ENCODE measurements at places on chromosomes 6 and 20.

- DNase-seq, result no peak
Observed at GRCh38 chr20:63148696-63149095, 67.2 kb downstream of the YTHDF1 start.

- DNase-seq, result no peak
Observed at GRCh38 chr20:8829256-8829655, 239.6 kb upstream of the PLCB4 start.

- no peak for DNase-seq
Observed at GRCh38 chr20:18743665-18744440, 69.7 kb upstream of the SCP2D1 start.

DNA sequence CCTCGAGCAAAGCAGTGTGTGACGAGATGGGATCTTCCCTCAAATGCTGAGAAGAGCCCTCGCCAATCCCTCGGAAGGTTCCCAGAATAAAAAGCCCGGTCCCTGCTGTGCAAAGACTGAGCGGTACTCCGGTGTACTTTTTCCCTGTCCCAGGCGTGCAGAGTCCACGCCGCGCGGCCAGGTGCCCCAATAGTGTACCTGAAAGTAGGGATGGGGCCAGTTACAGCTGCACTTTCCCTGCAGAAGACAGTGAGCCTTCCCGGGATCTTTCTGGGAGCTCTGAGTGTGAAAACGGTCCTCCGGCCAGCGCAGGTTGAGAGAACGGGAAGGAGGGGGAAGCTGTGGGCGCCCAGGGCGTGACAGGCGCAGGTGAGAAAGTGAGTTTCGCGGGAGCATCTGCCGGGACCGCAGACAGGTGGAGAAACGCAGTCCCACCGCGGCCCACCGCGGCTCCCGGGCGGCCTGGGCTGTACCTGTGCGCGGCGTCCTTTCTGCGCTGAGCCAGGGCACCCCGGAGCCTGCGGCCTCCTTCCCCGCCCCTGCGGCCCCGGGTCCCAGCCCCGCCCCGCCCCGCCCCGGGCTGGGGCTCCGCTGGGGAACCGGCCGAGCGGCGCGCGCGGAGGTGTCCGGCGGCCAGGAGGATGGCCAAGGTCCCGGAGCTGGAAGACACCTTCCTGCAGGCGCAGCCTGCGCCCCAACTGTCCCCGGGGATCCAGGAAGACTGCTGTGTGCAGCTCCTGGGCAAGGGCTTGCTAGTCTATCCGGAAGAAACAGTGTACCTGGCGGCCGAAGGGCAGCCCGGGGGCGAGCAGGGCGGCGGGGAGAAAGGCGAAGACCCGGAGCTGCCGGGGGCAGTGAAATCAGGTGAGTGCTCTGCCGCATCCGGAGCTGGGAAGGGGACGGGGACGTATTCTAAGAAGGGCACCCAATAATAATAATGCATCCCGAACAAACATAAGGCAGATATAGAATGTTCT is at the start of gene RFX6:
Gene RFX6, plus strand, starts transcription at position 608 of the 977 bp plus-strand sequence. Its CDS starts 34 bp downstream, at position 642.
- DNase-seq, result no peak

DNA sequence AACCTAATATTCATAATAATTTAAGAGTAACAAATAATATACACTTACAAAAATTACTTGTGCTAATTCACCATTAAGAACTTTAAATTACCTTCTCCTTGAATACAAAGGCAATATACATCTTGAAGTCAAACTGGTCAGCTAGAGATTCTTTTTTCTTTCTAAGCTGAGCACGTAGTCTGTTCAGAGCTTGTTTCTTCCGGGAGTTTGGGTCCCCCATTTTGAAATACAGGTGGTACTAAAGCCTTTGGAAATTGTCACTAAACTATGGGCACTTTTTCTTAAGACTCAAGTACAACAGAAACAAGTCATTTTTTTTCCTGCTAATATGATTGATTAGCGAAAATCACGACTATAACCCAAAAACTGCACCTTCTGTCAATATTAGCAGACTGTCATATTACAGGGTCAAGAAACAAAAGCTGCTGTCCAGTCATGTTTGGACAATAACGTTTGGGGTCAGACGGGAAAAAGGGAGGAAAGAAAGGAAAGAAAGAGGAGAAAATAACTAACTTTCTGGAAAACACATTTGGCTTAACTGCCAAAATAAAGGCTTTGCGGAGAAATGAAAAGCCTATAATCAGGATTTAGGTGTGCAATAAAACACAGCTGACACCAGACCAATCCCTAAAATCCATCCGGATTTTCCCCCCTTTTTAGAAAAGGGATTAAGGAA is 367 bp downstream of the C6orf62 start:
- DNase-seq, result no peak

DNA sequence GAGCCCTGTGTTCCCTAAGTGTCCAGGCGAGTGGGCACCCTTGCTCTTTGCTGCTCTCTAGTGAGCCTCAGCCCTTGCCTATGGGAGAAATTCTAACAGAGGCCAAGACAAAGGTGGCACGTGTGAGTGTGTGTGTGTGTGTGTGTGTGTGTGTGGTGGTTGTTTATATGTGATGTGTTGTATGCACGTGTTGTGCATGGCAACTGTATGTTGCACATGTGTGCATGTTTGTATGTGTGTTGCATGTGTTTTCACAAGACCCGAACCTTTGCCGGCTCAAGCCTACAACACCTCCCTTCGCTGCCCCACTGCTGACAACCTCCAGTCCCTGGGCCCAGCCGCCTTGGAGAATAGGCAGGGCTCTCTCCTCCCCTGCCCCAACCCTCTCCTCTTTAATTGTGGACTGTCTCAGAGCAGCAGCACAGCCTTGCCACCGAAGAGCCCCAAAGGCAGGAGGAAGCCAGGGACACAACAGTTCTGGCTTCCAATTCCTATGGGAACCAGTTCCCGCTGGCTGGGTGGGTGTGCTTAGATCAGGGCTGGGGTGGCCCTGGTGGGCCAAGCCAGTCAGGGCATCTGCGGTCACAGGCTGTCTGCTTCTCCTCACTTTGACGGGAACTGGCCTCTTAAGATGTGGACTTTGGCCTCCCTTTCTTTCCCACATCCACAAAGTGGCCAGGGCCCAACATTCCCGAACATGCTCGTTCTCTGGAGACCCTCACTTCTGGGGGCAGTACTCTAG is 2.7 kb downstream of the KCNK16 start:
- no peak for DNase-seq

- DNase-seq, result no peak
Observed at GRCh38 chr6:7649037-7649810, 59.2 kb downstream of the SNRNP48 start.

DNA sequence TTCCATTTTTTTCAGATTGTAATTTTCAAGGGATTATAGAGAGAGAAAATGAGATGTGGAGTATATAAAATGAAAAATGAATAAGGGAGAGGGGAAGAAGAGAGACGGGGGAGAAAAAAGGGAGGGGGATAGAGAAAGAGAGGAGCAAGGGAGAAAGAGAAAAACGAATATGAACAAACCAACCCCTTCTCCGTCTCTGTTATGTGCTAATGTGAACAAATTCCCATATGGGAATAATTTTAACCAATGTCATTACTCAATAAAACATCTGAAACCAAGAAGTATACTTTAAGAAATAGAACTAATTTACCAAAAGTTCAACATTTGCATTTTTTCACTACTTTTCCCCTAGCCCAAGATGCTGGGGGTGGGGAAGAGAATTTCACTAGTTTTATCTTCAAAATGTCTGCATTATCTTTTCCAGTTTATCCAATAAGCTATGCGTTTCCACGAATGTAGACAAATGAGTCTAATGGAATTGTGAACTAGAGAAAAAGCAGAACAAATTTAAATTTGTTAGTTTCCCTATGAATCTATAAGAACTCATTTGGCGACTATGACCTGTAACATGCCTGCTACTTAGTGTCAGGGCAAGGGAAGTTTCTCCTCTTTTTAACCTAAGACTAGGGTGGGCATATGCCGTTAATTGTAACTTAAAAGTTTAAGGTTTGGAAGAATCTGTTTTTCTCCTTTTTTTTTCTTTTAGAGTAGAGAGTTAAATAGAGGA is 286.3 kb downstream of the BTBD9 start:
- DNase-seq, result no peak

GRCh38 chr6:128098000-128098581 is 197.2 kb upstream of the THEMIS start:
- DNase-seq, result no peak

- DNase-seq, result peak; percentile 70
Observed at GRCh38 chr20:2102585-2103460, 1.2 kb downstream of the STK35 start.
